Stimulated activated CD4-positive, alpha-beta T cell treated with anti-CD3 and anti-CD28 coated beads, Interleukin-12 subunit alpha, Interleukin-12 subunit beta, amount 100 ng/mL, for 48 hours (primary cell): ENCODE measurements at places on chromosomes 11 and 22.

DNA sequence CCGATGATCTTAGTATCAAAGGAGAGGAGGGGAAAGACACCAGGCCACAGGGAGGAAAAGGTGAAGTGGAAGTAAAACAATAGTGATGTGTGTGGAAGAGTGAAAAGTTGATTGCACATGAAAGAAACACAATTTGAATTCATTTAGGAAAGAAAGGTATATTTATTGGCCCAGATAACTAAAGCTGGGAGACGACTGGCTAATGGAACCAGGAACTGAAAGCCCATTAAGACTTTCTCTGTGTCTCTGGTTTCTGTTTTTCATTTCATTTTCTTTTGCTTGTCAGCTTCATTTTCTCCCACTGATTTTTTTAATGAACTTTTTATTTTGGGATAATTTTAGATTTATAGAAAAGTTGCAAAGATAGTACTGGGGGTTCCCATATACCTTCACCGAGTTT, 5.1 kb upstream of the DCHS1 start:
- no peak for DNase-seq

DNA sequence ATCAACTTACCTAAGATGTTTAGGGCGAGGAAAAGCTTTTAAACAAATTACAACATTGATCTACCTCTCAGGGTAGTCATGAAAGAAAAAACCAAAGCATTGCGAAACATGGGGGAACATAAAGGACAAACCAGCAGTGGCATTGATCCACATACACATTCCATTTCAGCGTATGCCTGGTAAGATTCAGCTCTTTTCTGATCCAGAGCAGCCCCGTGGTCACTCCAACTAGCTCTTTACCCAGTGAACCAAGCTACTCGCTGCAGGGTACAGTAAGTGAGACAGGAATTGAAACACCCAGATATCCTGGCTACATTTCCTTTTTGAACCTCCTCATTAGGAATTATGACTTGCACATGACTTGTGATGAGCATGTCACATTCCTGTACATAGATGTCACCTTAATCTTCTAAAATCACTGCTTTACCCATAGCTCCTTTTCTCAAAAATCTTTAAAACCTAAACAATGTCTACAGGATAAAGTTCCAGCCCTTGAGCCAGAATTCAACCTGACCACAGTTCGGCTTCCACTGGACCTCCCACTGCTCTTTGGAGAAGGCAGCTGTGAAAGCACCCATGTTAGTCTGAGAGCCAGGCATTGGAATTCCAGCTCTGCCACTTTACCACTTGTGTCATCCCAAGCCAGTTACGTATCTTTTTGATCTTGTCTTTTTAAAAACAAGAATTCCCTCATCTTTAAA, 42.9 kb upstream of the AKIP1 start:
- DNase-seq = no peak

DNA sequence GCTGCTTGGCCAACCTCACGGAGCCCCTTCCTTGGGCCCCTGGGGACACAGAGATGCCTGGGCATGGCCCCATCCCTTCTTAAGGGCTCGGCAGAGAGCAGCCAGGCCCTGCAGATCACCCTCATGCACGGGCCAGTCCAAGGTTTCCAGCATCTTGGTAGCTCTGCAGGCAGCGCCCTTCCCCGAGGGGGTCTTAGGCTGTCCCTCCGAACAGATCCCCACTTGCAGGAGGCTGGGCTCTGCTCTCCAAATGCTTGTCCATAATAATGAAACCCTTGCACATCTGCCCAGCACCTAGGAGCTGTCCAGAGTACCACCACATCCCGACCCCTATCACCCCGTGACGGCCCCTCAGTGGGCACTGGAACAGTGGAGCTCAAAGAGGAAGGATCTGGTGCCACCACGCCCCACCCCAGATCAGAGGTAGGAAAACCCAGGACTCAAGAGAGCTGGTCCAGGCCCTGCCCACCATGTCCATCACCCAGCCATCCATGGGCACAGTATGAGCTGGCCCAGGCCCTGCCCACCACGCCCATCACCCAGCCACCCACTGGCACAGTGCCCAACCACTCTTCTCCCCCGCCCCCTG, 92.5 kb upstream of the PRR5 start:
- DNase-seq = no peak

DNA sequence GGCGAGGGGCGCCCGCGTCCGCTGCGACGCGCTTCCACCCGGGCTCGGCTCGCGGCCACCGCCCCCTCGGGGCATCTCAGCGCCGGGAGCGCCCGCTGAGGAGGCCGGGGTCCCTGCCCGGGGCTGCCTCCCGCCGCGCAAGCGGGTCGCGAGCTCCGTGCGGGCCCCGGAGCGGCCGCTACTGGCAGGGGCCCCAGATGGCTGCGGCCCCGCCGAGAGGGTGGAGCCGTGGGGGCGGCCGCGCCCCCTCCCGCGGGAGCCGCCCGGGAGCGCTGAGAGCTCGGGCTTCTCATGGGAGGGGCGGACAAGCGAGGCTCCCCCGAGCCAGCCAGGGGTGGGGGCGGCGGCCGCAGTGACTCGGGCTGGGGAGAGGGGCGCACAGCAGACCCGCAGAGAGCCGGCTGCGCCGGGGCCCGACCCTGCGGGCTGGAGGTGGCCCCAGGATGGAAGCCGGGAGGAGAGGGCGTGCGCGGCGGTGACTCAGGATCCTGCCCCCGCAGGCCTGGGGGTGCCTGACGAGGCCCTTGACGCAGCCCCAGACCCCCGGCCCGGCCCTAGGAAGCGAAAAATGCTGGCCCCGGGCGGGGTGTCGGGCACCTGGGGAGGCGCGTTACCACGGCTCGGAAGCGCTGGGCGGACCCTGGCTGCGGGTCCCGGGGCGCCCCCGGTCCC, 603 bp upstream of the ZFTA start:
- DNase-seq = peak; percentile 7

DNA sequence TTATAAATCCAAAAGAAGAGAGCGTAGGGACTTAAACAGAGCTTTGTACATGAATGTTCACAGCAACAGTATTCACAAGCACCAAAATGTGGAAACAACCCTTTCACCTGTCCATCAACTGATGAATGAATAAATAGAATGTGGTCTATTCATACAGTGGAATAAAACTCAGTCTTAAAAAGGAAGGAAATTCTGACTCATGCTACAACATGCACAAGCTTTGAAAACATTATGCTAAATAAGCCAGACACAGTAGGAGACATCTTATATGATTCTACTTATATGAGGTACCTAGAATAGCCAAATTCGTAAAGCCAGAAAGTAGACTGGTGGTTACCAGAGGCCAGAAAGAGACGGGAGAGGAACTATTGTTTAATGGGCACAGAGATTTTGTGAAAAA, 74.3 kb downstream of the SHANK2 start:
- DNase-seq = no peak

DNA sequence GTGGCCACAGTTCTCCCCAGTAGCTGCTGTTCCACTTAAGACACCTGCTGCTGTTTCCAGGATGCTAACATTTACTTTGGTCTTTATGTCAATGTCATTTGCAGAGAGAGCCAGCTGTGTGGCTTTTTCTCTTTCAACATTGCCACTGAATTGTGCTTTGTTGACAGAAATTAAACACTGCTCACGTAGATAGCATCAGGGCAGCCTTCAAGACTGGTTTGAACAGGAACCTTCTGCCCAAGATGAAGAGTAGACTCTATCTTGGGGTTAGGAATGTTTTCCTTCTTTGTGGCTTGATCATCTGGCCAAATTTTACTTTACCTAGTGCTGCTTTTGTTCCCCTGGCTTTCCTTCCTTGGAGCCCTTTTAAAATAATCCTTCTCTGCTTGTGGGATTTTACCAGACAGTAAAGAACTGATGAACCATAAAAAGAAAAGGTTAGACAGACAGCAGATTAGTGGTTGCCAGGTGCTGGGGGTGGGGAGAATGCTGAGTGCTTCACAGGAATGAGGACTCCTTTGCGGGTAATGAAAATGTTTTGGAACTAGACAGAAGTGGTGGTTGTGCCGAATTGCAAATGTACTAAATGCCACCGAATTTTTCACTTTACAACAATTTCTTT, 22.7 kb upstream of the XBP1 start:
- no peak for DNase-seq

DNA sequence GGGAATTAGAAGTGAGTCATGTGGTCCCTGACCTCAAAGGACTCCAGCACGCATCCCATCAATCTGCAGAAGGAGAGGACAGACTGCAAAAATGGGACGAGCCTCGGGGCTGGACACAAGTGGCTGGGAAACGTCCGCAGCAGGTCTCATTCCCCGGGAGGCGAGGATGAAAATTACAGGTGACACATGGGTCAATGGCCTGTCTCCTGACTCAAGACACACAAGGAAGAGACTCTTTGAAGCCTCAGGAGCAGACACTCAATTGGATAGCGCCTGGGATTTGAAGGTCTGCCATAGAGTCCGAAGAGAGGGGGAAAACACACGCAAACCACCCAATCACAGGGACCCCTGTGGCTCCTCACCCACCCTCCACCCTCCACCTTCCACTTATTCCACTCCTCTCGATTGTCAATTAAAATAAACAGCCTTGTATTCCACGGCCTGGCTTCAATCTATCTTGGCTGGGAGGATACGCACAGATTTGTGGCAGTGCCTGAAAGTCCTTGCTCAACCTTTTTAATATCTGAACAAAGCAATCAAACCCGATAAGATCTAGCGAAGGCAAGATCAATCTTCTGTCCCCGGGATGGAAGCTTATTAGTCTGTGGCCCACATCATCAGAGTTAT, 101.8 kb upstream of the CADM1 start:
- DNase-seq = no peak

DNA sequence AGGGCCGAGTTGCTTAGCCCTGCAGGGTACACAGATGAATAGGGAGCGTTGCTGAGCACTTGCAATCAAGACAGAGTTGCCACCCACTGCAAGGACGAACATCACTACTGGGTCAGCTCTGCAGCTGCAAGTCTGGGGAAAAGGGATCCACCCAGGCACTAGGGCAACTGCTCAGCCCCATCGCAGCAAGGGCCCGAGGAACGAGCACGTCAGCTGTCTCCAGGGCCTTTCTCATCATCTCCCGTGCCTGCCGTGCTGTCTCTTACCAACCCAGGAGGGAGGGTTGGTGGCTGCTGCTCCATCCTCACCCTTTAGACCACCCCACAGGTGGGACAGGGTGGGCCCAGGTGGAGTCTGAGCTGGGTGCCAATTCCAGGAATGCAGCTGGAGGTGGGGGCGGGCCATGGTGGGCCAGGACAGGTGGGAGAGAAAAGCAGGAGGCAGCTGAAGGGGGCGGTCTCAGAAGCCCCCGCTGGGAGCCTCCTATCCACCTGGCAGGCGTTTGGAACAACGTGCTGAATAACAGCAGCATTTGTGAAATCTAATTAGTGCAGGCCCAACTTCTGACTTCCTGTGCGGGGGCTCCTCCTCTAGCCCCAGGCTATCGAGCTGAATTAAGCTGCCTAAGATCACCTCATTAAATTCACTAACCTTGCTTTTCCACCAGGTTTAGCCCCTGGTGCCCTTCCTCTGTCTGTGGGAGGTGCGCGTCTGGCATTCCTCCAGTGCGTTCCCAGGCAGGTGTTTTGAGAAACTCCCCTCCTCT, 252.5 kb downstream of the ST3GAL4 start:
- DNase-seq = no peak

DNA sequence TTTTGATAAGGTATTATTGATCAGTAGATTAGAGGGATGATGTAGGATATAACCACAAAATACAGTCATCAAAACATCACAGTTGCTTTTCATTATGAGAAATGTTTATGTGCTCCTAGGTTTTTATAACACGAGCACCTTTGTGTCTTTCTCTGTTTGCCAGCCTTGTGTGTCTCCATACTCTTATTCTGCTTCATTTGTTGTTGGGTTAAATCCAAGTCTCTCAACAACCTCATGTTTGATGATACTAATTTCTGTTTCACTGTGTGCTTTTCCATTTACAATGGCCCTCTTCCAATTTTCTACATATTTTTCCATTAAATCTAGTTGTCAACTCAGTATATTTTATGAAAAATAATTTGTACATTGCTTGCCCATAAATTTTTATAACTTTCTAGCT, 107.7 kb upstream of the POU2AF2 start:
- DNase-seq = no peak
